ENCODE measurements at places on chromosomes 12 and 14. TPM values are rescaled to one million over a fixed set of nuclear protein-coding genes. Genes with fewer than 3 reads are reported as not detected.

DNA sequence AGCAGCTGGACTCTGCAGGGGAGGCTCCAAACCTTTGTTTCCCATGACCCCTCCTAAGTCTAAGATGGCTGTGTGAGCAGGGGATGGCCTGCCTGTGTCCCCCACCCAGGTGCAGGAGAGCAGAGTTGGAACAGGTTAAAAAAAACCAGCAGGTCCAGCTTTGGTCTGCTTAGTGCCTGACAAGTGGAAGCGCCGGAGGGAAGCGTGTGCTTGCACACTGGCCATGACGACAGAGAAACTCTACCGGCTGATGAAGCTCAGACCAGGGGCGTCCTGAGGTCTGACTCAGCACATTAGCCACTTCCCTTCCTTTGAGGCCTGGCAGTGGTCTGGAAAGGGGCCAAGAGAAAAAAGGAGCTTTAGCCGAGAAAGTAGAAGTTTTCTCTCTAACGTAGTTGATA lies 280.1 kb downstream of the VRK1 start:
- no peak for DNase-seq

- no peak for DNase-seq
Measured at GRCh38 chr12:91630596-91631293, 448.1 kb upstream of the DCN start.

Gene INHBC
- not detected for polyA plus RNA-seq

Gene NKX2-1
- not detected for polyA plus RNA-seq

DNA sequence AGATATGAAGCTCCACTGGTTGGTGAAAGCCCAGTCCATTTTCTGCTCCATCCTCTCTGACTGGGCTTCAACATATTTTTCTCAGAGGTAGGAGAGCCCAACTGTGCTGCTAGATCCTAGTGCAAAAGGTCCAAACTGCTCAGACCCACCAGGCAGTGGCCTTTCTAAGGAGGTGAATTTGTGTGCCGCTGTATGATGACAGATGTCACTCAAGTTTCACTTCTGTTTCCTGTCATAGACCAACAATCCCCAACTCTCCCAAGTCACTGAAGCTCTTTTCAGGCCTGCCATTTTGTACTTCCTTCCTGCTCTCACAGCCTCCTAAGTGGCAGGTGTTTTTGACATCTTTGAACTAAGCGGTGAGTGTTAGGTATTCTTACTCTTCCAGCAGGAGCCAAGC lies 16.4 kb upstream of the RNASE4 start:
- no peak for DNase-seq

DNA sequence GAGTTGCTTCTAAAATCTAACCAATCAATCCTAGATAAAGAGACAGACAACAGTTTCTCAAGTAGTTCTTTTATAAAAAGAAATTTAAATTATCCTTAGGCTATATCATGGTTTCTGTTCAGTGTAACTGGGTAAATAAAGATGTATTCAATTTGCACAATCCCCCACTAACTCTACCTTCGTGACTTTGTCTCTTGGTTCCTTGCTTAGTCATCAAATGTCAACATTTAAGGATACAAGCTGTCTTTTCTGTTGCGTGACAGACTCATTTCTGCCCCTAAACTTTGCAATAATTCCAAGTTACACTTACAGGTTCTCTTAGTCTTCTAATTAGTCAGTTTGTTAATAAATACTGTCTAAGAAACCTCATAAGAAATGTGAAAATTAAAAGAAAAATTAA lies 50.6 kb downstream of the SCAF11 start:
- DNase-seq, result no peak

Gene TMTC1
- 21.8 TPM for polyA plus RNA-seq

Gene A2M
- 171 TPM for polyA plus RNA-seq

- no peak for DNase-seq
Measured at GRCh38 chr12:72610854-72611358, 338.7 kb downstream of the TRHDE start.

Gene GPR162
- polyA plus RNA-seq, result 3.3 TPM

Gene EPYC
- 0.17 TPM for polyA plus RNA-seq

- no peak for DNase-seq
Measured at GRCh38 chr12:99553461-99553860, 94.1 kb upstream of the GARIN6 start.

Gene RNASE1
- polyA plus RNA-seq, result not detected

DNA sequence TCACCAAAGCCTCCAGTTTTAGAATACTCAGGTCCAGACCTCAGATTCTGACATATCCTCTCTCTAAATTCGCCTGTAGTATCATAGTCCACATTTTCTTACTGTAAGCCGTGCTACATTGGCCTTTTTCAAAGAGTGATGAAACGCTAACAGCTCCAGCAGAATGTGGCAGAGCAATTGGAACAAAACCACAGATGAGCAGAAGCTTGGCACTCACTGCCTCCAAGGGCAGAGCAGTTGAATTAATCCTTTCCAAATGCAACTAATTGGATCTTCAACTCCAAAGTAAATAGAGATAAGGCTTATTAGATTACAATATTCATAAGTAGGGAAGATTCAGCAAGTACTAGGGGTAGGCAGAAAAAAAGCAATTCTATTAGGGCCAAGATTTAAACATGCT lies 128.3 kb downstream of the SLC35F4 start:
- DNase-seq, result no peak

- DNase-seq, result no peak
Measured at GRCh38 chr12:102347811-102348210, 132.6 kb downstream of the IGF1 start.

Gene KERA
- not detected for polyA plus RNA-seq

- no peak for DNase-seq
Measured at GRCh38 chr14:87148655-87149054, 844.3 kb downstream of the GALC start.

DNA sequence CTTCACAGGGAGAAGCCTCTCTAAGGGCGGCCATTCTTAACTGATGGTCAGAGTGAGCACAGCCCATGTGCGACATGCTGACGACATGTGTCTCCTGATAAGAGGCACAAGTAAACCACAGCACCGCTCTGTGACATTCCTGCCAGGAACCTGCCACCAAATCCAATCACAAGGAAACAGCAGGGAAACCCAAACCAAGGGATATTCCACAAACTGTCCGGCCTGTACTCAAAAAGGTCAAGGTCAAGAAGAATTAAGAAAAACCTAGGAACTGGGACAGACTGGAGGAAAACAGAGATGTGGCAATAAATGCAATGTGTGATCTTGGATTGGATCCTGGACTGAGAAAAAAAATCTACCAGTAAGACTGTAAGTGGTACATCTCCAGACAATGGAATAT lies 91.9 kb downstream of the SYNE3 start:
- DNase-seq, result no peak

- DNase-seq, result no peak
Measured at GRCh38 chr12:47226199-47226598, 146.4 kb upstream of the AMIGO2 start.

DNA sequence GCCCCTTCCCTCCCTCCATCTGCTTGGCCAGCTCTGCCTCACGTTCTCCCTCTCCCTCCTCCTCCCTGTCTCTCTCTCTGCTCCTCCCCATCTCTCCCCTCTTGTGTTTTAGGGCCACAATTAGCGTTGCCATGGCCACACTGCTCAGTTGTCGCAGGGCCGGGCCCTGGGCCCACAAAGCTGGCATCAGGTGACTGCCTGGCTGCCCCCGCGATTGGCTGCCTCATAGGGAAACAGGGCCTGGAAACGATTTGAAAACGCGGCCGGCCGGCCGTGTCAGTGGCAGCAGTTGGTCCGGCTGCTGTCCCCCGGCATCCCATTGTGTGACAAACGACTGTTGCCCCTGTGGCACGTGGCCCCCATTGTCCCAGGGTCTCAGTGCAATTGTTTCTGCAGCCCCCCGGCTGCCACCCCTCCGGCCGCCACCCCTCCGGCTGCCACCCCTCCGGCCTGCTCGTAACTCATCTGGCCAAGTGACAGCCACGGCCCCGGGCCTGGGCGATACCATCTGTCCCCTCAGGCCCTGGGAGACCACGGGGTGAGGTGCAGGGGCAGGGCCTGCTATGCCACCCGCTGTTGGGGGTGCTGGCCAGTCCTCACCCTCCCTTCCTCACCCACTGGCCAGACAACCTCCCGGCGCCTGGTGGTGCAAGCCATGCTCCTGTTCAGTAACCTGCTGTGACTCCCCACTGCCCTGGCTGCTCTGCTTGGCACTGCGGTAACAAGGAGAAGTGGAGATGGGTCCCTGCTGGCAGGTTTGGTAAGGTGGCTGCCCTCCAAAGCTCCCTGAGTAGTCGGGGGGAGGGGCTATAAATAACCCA lies 17.4 kb downstream of the FOXN4 start:
- no peak for DNase-seq

Gene HOXC6
- polyA plus RNA-seq, result 5.9 TPM

DNA sequence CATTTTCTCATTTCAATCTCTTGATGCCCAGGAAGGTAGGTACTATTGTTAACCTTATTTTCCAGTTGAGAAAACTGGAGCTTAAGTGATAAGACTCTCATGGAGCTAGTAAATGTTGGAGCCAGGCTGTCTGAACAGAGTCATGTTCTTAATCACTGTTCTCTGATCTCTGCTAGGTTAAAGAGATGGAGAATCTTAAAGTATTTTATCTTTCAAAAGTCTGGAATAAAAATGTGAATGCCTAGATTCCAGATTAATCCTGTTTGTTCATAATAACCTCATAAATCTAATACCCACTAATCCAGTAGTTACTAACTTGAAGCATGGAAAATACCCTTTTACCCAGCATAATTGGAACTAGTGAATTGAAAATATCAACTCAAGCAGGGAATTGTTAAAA lies 341.0 kb upstream of the RGS6 start:
- no peak for DNase-seq

GRCh38 chr12:88693837-88694445 lies 113.7 kb upstream of the KITLG start:
- no peak for DNase-seq

DNA sequence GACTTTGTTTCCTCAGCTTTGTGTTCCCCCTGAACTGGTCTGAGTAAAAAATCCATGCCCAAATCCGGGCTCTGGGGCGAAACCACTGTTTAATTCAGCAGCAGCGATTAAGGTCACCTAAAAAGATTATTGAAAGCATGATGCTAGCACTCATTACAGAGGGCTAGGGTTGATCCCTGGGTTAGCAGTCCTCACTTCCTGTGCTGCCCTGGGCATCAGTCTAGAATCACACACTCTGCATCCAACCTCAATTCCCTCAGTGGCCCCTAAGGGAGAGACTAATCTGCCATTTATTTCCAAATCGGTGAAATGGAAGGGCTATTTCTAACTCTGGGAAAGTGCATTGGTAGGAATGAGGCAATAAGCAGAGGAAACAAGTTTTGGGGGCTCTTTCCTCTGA lies 107.2 kb downstream of the BTG1 start:
- DNase-seq, result no peak

Gene ADCY6
- polyA plus RNA-seq, result 37.9 TPM

GRCh38 chr12:131346555-131347344 lies 364.1 kb upstream of the SFSWAP start:
- DNase-seq, result no peak

DNA sequence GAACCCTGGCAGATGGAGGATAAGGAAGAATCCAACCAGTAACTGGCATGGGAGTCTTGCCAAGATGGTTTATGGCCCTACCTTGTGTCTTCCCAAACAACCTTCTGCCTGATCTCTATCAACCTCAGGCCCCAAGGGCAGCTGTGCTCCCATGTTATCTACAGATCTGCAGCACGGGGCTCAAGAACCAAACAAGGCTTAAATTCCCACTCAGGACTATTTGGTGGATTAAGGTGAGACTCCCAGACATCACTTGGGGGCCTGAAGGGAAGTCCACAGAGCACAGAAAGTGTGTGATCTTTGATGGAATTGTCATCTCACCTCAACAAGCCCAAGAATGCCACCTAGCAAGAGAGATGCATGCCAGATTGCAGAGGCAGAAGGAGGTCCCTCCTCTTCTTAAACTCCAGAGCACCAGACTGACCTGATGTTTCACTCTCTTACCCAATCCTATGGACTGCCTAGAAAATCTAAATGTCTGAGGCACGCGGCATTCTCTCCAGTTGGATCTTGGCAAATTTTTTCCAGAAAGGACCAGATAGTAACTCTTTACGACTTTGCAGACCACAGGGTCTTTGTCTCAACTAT lies 759.5 kb upstream of the TBX3 start:
- DNase-seq, result no peak

DNA sequence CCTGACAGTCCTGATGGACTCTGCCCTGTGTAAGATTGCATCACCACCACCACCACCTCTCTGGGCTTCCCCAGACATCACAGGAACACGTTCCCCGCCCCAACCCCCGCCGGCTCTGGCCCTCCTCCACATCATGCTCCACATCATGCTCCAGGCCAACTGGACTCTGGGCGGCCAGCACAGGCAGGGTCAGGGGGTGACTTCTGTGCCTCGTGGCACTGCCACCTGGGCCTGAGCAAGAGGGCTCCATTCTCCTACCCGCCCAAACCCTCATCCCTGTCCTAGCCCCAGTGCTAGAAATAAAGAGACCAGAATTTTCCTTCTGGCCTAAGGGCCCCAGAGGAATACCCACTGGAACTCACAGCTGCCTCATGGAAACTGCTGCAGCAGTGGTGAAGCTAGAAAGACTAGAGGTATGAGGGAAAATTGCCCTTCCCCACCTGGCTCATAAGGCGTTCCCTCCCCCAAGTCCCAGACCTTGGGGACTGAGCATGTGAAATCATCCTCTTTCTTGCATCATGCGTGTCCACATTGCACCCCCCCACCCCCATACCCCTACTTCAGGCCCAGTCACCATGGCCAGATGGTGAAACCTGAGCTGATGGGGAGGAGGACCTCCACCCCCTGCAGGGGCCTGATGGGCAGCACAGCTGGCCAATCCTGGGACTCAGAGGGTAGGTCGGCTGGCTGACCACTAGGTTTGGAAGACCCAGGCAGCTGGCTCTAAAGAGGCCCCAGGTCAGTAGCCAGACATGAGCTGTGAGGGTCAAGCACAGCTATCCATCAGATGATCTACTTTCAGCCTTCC lies at the start of gene INHBE:
INHBE (plus strand) TSS at position 742 of the 808 bp plus-strand sequence. CDS start 230 bp downstream, outside the sequence.
- DNase-seq, result peak; percentile 57

DNA sequence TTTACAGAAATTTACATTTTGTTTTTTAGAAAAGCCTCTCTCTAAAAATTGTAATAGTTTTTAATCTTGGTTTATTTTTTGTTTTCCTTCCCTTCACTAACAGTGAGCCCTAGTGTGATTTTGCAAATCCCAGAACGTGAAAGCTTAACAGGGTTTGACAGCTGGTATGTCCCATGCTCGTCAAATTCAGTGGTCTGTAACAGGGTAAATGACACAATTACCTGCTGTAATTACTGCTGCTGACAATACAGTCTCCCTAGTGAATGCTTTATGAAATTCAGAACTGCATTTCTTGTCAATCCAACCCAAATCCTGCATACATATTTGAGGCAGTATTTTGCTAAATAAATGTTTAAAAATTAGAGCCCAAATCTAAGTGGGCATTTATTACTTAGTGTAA lies 249.2 kb downstream of the NELL2 start:
- no peak for DNase-seq

- DNase-seq, result no peak
Measured at GRCh38 chr12:79886917-79887519, 47.9 kb downstream of the PPP1R12A start.

Gene ALG10
- 8.7 TPM for polyA plus RNA-seq

Measured in BJ (cell line).